Stimulated activated CD4-positive, alpha-beta T cell treated with anti-CD3 and anti-CD28 coated beads, Interleukin-4, amount 100 ng/mL, for 1 hour (primary cell): ENCODE measurements at places on chromosomes 3 and 15.
A peak's percentile ranks its signal among the peaks of the same experiment; 100 is the strongest.

GRCh38 chr3:16297997-16298885 is 33.2 kb downstream of the OXNAD1 start:
- no peak for DNase-seq

DNA sequence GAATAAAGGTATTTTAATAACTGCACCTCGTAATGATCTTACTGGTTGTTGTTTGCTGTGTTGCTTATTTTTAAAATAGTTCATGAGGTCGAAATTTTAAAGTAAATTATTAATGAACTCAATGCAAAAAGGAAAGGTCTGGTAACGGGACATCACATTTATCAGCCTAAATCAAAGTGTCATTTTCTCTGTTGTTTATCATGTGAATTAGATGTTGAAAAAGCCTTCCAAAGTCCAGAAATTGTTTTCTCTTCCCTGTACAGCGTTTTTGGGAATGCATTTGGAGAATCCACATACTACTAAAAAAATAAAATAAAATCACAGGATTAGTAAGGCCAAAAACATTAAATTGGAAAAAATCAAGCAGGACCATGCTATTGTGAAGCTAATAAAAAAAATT is 339.2 kb upstream of the NECTIN3 start:
- no peak for DNase-seq

- DNase-seq = no peak
Observed at GRCh38 chr15:85497172-85497569, 116.8 kb downstream of the AKAP13 start.

DNA sequence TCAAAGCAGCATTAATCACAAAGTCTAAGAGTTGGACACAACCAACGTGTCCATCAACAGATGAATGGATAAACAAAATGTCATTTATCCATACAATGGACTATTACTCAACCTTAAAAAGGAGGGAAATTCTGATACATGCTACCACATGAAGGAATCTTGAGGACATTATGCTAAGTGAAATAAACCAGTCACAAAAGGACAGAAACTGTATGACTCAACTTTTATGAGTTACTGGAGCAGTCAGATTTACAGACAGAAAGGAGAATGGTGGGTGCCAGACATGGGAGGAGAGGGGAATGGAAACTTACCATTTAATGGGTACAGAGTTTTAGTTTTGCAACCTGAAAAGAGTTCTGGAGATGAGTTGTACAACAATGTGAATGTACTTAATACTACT is 43.0 kb upstream of the SEC13 start:
- no peak for DNase-seq

GRCh38 chr3:12193485-12194165 is 34.9 kb upstream of the TIMP4 start:
- peak; percentile 13 for DNase-seq

- no peak for DNase-seq
Observed at GRCh38 chr3:2711081-2711480, 399.1 kb downstream of the IL5RA start.

DNA sequence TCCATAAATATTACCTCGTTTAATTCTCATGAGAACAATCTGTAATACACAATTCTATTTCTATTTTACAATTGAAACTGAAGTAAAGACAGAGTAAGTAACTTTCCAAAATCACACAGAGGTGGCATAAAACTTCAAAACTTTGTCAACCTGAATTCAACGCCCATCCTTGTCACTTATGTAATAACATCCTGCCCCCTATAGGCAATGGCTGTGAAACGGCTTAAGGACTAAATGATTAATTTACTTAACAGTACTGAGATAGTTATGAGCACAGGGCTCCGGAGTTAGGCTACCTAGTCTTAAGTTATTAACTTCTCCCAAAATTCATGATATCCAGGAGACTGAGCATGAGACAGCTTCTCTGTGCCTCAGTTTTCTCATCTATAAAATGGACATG is 293.1 kb upstream of the CHRM5 start:
- no peak for DNase-seq

GRCh38 chr15:95957861-95958260 is 372.6 kb upstream of the NR2F2 start:
- no peak for DNase-seq

GRCh38 chr3:83523470-83524073 is 1435.2 kb upstream of the CADM2 start:
- no peak for DNase-seq

- no peak for DNase-seq
Observed at GRCh38 chr15:35061161-35061824, 23.8 kb downstream of the NANOGP8 start.

DNA sequence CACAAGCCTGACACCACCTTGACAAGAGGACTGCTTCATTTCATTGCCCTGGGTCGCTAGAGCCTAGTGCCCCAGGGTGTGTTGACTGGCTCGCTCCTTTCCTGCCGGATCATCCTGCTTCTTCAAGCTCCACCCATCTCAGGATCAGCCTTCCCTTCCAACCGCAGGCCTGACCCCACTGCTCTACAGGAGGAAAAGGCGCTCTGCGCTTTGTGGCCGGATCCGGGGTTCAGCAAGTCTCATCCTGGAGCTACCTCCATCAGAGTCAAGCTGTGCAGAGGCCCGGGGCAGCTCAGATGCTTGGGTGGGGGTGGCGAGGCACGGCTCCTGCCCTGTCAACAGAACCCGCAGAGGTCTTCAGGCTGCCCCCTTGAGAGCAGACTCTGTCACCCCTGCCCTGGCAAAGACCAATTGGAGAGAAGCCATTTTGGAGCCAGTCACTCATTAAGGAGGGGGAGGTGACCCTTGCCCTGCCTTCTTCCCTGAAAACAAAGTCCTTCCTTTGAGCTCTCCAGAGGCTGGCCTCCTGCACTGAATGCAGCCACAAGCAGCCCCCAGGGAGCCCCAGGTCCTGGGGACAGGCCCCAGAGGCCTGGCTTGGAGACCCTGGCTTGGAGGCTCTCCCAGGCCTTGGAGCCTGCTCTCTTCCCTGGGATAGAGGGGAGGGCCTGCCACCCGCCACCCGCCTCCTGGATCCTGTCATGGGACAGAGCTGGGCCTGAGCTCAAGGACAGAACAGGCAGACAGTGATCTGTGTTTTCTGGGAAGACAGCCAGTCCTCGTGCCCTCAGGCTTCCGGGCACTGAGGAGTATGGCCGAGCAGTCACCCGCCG is 80.3 kb downstream of the CPN2 start:
- DNase-seq = no peak

DNA sequence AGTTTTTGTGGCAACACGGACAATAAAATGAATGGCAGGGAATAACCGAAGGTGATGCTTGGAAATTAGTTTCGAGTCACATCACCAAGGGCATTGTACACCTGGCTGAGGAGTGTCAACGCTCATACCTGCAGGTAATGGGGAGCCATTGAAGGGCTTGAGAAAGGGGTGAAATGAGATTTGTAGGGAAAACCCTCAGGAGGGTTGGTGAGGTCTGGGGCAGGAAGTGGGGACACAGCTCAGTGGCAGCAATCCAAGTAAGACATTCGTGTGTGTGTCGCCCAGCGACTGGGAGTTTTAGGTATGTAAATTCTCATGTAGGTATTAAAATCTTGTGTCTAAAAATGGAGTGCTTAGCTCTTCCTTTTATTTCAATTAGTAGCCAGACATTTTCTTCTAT is 14.3 kb downstream of the PARP14 start:
- no peak for DNase-seq

DNA sequence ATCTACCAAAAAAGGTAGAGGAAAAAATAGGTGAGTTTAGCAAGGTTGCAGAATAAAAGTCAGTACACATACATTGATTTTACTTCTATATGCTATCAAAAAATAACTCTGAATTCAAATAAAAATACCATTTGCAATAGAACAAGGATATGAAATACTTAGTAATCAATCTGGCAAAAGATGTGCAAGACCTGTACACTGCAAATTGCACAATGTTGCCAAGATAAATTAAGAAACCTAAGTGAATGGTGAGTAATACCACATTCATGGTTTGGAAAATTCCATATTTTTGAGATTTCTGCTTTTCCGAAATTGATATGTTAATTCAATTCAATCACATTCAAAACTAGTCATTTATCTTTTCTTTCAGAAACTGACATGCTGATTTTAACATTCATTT is 464.8 kb downstream of the EPHA3 start:
- DNase-seq = no peak

- no peak for DNase-seq
Observed at GRCh38 chr3:170598091-170598502, 12.2 kb upstream of the SLC7A14 start.

DNA sequence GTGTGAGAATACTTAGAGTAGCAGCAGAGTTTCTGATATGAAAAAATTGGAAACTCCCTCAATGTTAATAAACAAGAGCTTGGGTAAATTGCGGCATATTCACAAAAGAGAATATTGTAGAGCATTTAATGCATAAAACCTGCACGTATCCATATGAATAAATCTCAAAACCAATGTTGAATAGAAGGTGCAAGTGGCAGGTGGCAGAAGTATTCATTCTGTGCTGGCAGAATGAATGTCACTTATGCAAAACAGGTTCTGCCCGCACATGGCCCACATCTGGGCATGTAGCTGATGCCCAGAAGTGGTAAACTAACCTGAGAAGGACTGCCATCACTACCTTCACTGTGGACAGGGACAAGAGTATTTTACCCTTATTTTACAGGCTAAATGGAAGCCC is 14.1 kb upstream of the PRSS50 start:
- DNase-seq = no peak

DNA sequence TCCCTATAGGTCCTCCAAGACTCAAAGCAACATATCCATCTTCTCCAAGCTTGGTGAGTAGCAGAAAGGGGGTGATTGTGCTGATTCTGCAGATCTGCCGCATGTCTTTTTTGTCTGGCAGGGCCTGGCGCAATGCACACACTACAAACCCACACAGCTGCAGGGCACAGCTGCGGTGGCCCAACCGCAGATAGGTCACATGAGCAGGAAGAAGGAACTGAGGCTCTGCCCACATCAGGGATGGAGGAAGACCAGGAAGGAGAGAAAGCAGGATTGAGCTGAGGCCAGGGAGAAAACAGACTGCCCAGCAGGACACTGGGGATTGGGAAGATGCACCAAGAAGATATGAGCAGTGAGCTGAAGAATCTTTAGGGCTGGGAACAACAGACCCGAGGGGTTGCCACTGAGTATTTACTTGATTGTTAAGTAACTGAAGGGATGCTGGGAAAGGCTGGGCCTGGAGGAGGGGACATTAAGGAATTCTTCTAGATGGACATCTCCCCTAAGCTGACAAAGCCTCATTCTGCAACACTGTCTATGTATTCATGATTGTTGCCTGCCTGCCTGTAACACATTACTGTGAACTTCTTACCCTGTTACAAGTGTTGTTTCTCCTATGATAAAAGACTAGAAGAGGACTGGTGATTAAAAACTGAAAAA is 126.7 kb downstream of the MYLK start:
- DNase-seq = no peak

DNA sequence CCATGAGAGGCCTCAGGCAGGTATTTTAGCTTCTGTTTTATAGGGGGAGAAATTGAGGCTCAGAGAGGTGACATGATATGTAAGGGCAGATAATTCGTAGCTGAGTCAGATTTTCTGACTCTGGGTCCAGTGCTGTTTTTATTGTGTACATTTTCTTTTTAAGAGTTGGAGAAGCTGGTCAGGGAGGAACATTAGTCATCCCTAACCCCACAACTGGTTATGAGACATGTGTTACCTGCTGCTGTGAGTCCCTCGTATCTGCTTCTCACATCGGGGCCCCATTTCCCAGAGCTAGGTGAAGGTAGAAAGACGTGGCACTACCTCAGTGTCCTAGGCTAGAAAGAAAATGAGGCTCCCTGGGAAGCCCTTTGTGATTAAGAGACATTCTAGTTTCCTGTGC is 28.6 kb downstream of the GALNT15 start:
- no peak for DNase-seq

GRCh38 chr15:40826423-40827075 is 2.0 kb downstream of the PPP1R14D start:
- no peak for DNase-seq

GRCh38 chr15:76239786-76240185 is 71.5 kb downstream of the ETFA start:
- no peak for DNase-seq

DNA sequence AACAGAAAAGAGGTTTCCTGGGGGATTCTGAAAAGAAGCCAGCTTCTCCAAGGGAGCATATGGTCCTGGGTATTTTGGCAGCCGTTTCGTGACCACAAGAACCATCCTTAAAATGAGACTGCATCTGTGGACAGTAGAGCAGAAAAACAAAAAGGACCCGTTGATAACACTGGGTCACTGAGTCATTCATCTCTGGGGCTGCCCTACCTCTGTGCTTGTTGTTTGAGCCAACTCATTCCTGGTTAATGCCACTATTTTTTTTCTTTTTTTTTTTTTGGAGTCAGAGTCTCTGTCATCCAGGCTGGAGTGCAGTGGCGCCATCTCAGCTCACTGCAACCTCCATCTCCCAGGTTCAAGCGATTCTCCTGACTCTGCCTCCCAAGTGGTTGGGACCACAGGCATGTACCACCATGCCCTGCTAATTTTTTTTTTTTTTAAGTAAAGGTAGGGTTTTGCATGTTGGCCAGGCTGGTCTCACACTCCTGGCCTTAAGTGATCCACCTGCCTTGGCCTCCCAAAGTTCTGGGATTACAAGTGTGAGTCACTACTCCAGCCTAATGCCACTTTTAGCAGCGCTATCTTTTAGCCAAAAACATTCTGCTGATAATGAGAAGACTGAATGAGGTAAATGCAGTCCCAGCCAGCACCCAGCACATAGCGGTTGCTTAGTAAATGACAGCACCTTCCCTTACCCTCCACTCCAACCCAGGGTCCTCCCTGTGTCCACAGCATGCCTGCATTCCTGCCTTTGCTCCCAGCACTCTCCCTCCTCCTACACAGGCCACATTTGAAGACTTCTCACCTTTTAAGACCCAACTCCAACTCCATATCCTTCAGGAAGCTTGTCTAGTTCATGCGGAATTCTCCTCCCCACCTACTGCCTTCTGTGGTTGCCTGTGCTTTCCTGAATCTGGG is 9.1 kb upstream of the ISL2 start:
- no peak for DNase-seq

- DNase-seq = peak; percentile 68
Observed at GRCh38 chr3:71478568-71478967, 105.0 kb downstream of the FOXP1 start.

DNA sequence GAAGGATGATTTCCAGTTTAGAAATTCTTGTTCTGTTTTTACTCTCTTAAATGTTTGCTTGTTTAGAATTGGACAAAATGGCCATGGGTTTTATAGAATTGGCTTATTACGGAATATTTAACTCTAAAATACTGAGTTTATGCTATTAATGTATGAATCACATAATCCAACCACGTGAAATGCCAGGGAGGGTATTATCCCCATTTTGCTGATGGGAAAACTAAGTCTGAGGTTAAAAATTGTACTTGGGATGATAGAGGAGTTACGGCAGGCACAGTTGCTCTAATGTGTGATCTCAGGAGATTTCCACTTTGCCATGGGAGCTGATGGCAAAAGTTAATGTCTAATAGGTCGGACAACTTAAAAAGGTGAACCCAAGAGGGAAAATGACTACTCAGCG is 194.4 kb downstream of the ITPR1 start:
- no peak for DNase-seq

DNA sequence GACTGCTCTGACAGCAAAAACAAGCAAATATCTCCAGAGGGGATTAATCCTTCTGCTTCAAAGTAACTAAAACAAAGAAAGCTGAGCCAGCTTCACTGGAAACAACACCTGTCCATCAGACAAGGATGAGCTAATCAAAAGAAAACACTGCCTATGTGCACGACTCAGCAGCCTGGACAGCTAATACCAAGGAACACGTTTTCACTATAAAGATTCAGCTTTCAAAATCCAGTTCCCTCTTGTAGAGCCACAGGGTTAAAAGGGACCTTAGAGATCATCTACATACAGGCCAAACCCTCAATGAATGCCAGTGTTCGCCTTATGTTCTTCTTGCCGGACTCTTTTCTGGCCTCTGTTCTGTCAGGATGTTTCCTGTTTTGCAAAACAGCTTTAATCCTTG is 6.9 kb downstream of the TUSC7 start:
- no peak for DNase-seq

GRCh38 chr15:32674681-32675080 is 33.2 kb downstream of the SCG5 start:
- DNase-seq = no peak
